Glomerular endothelial cell (primary cell): ENCODE measurements at places on chromosomes 2 and 18. TPM values are rescaled to one million over a fixed set of nuclear protein-coding genes. Genes with fewer than 3 reads are reported as not detected.

The UPP2 gene
- total RNA-seq: not detected in 2 replicates

The L3MBTL4 gene
- total RNA-seq: 0.53 and 1.3 TPM in 2 replicates

The TYMS gene
- 37.0 and 40.5 TPM in 2 replicates for total RNA-seq

DNA sequence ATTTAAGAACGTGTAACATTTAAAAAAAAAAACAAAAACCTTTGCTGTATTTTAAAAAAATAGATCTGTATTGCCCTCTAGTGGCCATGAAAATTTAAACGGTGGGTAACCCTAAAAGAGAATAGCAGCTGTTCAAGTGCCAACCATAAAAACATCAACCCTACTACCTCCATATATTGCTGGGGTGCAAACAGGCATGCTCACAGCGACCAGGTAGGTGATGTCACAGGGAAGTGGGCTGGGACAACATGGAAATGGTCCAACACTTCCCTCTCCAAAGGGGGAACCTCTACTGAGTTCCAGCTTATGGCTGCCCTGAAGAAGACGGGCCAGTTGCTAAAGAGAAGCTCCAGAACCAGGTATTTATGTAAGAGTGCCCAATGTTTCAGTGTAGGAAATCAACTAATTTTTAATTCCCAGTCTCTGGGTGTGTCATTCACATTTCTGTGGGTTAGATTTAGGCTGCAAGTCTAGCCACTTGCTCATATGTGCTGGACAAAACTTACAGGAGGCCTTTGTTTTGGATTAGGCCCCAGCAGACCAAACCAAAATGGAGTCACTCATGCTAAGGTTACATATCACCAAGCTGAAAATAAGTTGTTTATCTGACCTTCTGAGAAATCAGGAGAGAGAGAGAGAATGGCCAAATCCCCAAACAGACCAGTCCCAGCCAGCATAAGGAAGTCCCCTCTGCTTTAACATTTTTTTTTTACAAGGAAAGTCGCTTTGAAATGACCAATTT is 54.5 kb downstream of the SKA1 start:
- no peak for DNase-seq

DNA sequence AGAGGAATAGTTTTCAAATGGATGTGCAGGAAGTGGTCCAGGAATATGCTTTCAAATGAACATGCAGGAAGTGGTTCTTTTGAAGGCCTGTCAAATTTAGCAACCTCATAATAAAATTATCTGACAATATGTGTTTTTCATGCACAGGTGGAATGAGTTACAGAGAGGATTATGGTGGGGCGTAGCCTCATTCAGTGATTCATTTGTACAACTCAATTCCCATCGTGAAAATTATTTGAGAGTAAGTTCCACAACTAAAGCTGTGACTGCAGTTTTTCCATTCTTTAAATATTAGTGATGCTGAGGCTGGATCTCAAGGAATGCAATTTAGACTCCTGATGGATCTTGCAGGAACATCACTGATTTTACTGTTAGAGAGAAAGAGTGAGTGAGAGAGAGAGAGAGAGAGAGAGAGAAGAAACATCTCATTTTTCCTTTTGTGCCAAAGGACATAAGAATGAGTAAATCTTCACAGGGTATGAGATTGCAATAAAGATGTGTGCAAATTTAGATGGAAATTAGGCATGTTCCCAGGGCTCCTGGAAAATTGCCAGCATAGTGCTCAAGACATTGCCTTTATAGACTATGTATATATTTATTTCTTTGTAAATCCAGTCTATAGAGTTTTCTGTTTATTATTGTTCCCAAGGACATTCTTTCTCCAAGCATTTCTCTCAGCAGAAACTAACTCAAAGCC is 394.9 kb upstream of the ZEB2 start:
- DNase-seq: no peak

DNA sequence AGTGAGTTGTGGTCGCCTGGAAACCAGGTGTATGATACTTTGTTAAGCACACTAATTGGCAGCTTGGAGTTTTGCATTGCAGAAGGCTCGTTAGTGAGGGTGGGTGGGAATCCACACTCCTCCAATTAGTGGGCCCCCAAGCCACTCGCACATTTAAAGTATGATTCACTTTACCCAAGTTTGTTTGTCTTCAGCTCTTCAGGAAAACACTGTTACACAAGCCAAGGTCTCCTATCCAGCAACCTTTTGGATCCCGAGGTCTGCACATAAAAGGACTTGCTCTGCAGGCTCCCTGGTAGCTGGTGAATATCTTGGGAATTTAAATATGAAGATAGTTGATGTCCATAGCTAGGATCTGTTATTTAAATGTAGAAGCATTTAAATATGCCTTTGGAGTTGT is 66.1 kb downstream of the NPAS2 start:
- DNase-seq: no peak

DNA sequence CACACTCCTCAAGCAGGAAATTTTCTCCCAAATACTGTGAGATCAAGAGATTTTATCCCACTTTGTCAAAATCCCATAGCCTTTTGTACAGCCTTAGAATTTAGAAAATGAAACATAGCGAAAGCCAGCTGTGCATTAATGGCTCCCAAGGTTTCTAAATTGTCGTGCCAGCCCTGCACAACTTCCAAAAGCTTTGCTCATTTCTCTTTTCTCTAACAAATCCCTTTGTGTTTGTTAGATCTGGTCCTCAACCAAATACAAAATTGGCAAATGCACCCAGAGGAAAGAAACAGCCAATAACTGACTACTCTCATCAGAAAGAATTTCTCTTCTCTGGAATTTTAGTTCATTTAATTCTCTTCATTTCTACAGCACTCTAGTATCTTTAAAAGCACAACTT is 361.1 kb downstream of the INSIG2 start:
- no peak for DNase-seq

GRCh38 chr2:43100883-43101662 is 125.3 kb downstream of the ZFP36L2 start:
- DNase-seq: no peak

DNA sequence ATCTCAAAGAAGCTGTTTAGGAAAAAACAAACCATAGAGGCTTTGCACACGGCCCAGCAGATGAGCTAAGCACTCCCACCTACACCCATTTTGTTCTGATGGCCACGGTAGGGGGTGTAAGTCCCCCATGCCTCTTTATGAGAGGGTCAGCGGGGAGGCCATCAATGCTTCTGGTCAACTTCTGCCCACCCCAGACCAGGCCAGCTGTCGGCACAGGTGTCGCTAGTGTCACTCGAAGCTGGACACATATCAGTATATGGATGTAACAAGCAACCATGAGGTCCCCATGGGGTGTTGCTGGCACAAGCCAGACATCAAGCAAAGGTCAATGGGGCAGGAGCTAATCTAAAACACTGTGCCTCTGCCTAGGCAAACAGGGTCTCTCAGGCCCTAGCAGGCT is 23.7 kb upstream of the SLC35F6 start:
- no peak for DNase-seq

- no peak for DNase-seq
These were observed 13.7 kb downstream of the CNGA3 start for GRCh38 chr2:98359986-98360385.

The GAL3ST2 gene
- total RNA-seq: not detected in 2 replicates

DNA sequence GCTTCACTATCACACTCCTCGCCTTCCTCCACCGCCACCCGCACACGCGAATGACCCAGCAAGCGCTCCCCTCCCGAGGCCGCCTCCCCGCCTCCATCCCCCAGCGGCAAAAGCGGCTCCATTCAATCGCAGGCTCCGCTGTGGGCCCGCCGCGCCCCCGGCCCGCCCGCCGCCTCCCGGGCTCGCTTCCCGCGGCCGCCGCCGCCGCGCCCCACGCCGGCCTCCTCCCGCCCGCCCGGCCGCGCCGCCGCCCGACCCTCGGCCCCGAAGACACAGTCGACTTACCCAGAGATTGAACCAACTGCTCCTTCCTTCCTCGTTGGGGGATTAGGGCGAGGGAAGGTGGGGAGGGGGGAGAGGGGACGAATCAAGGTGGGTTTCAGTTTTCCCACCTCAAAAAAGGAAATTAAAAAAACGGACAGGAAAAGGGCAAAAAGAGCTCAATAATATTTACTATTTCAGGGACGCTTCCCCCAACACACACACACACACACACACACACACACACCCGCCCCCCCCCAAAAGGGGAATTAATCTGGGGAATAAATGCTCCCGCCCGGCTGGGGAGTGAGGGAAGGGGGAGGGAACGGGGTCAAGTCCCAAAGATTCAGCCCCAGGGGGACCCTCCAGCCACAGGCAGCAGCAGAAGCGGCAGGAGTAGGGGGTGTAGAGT is 743 bp downstream of the XPO1 start:
- DNase-seq: no peak

GRCh38 chr2:232951891-232952290 is 61.2 kb downstream of the NGEF start:
- DNase-seq: no peak

The OSR1 gene
- total RNA-seq: 0.10 and 1.3 TPM in 2 replicates

DNA sequence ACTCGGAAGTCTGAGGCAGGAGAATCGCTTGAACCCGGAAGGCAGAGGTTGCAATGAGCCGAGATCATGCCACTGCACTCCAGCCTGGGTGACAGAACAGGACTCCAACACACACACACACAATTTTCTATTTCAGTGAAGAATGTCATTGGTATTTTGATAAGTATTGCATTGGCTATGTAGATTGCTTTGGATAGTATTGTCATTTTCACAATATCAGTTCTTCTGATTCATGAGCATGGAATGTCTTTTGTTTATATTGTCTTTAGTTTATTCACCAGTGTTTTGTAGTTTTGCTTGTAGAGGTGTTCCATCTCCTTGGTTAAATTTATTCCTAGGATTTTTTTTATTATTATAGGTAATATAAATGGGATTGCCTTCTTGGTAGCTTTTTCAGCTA is 693.4 kb upstream of the SYT4 start:
- no peak for DNase-seq

GRCh38 chr2:212987492-212987891 is 163.9 kb downstream of the IKZF2 start:
- no peak for DNase-seq

DNA sequence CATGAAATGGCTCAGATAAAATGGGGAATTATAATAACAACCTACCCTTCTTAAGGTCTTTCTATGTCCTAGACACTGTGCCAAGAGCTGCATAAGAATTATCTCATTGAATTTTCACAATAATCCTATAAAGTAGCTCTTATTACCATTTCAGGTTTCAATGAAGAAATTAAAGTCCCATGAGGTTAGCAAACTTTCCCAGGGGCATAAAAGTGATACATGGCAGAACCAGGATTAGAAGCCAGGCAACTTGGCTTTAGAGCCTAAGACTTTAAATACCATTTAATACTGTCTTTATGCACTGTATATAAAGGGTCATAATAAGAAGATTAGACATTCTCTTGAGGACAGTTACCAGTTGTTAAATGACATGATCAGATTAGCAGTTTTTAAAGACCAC is 130.1 kb downstream of the GCA start:
- no peak for DNase-seq

The KIF1A gene
- total RNA-seq: 0.97 and 1.2 TPM in 2 replicates

- no peak for DNase-seq
These were observed 640.2 kb downstream of the STK39 start for GRCh38 chr2:167607211-167607610.

GRCh38 chr18:35110059-35110458 is 68.8 kb downstream of the MAPRE2 start:
- DNase-seq: no peak

- no peak for DNase-seq
These were observed 7.2 kb downstream of the AGAP1 start for GRCh38 chr2:235500761-235501672.

DNA sequence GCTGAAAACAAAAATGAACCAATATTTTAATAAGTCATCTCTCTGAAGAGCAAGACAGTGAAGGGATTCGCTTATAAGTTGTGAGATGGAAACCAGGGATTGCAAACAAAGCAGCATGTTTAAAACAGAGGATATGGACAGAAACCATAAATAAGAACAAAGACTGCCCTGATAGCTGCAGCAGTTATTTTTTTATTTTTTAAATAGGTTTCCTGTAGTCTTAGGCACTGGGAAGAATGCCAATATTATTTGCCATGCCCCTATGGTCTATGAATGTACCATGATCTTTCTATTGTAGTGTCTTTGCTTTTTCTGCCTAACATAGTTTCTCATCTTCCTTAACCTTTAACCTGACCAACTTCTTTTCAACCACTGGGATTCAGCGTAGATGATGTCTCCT is 1334.0 kb upstream of the NRXN1 start:
- no peak for DNase-seq

The MC2R gene
- not detected in 2 replicates for total RNA-seq

The IL1RN gene
- total RNA-seq: not detected in 2 replicates

DNA sequence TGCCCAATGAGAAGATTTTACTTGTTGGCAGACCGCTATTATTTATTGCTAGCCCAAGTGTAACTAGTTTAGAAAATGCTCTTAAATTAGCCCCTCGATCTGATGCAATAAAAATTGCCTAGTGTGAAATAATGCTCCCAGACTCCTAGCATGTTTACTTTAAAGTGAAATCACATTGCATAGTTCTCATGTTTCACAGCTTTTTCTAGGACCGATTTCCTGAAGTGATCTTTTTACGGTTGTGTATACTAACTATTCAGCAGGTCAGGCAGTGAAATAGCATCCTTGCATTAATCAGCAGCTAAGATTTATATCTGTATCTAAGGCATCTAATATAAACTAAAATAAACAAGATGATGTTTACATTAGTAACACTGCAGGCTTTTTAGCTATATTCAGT is 52.4 kb downstream of the PMS1 start:
- DNase-seq: no peak

The PJVK gene
- 0.15 and 3.4 TPM in 2 replicates for total RNA-seq

The WIPF1 gene
- total RNA-seq: 14.8 and 35.2 TPM in 2 replicates

The SCG2 gene
- total RNA-seq: 0.29 and 0.34 TPM in 2 replicates

The CCDC74A gene
- 19.8 and 27.8 TPM in 2 replicates for total RNA-seq

DNA sequence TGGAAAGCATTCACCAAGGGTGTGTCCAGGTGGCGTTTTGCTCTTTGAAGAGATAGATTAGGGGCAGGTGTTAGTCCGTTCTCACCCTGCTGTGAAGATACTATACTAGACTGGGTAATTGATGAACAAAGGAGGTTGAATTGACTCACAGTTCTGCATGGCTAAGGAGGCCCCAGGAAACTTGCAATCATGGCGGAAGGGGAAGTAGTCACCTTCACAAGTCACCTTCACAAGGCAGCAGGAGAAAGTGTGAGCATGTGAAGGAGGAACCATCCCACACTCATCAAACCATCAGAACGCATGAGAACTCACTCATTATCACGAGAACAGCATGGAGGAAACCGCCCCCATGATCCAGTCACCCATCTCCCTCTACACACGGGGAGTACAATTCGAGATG is 135.7 kb upstream of the NFATC1 start:
- DNase-seq: no peak

DNA sequence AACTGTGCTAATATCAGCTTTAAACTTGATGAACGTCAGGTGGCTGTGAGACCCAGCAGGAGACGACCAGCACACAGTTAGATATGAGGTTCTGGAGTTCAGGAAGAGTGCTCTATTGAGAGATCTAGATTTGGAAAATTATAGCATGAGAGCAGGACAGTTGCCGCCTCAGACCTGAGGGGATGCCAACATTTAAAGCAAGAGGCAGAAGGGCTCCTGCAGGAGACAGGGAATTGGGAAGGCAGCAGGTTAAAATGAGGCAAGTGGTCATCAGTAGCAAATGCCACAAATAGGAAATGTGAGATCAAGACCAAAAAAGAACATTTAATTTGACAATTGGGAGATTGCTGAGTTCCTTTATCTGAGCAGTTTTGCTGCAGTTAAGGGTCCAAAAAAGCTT is 471.9 kb downstream of the TGIF1 start:
- no peak for DNase-seq
